IPS-NIHi11 (cell line): ENCODE measurements at places on chromosomes 1 and 21.

DNA sequence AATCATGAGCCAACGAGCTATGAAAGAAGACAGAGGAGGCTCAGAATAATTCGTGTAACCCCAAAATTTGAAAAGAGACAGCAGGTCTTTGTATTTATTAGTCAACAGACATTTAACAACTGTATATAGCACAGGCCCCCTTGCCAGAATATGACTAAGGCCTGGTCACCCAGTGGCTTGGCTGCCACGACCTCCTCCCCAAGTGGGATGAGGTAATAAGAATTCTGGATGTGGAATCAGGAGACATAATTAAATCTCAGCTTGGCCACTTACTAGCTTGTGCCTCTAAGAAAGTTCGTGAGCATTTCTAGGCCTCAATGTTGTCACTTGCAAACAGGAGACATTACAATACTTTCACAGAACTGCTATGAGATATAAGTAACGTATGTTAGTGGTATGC is 134.2 kb upstream of the TNFSF4 start:
- no peak for DNase-seq

- DNase-seq: no peak
Measured at GRCh38 chr1:6269720-6270400, 9.0 kb upstream of the GPR153 start.

GRCh38 chr1:228922722-228923376 is 187.6 kb downstream of the RHOU start:
- no peak for DNase-seq

DNA sequence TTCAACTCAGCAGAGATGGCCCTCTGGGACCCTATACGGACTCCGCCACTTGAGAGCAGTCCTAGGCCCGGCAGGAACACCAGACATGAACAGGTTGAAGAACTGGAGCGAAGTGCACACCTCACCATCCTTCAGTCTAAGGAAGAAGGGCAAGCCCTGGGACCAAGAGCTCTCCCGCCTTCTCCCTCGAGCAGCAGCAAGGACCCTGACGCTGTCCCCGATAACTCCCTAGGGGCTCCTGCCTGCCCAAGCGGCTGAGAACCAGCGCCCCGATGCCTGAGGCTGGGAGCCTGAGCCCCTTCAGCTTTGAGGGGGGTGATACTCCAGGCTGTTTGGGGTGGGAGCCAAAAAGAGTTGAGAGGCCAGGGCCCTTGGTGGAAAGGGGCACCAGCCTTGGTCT is 10.2 kb downstream of the TMEM81 start:
- no peak for DNase-seq

GRCh38 chr1:245118806-245119205 is 36.0 kb upstream of the KIF26B start:
- DNase-seq: no peak

DNA sequence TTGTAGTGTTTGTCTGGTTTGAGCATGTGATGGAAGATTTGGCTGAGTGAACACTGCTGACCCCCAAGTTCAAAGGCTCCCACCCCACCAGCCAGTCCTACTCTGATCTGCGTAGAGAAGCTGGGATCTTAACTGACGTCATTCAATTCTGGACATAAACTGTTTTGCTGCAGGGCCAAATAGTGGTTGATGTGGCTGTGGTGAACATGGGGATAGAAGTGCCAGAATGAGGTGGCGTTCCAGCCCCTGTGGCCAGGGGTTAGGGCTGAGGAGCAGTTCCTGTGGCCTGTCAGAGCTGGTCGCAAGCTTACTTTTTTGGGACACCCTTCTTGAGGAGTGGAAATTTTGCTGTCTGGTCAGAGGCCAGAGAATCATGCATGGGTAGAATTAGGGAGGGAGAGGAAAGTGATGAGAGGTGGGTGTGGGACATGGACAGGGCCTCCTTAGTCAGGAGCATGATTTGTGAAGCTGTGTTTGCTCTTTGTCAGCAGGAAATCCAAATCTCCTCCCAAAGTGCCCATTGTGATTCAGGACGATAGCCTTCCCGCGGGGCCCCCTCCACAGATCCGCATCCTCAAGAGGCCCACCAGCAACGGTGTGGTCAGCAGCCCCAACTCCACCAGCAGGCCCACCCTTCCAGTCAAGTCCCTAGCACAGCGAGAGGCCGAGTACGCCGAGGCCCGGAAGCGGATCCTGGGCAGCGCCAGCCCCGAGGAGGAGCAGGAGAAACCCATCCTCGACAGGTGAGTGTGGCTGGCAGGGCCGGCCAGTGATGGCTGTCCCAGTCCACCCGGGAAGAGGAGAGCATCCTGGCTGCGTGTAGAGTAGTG is 25.9 kb downstream of the SZRD1 start:
- no peak for DNase-seq

GRCh38 chr1:46036894-46037839 is 95.3 kb downstream of the PIK3R3 start:
- DNase-seq: peak; percentile 88

- no peak for DNase-seq
Measured at GRCh38 chr1:86699186-86699585, 5.2 kb upstream of the SH3GLB1 start.

GRCh38 chr1:209238356-209238755 is 345.2 kb upstream of the CAMK1G start:
- DNase-seq: no peak

DNA sequence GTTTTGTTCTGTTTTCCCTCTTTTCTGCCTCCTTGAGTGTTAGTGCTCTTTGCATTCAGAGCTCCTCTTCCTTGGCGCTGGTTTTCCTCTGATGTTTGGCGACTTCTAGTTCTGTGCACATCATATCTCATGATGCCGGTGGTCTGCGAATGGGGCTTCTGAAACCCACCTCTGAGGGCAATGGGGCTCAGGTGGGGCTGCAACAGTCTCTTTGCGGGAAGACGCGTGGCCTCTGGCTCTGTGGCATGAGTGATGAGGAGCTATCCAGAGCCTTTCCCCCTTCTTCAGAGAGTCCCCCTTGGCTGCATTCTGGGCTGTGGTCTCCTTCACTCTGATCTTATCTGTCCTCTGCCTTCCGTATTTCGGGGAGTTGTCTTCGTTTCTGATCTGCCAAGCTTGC is 39.0 kb downstream of the TNFRSF8 start:
- DNase-seq: no peak

DNA sequence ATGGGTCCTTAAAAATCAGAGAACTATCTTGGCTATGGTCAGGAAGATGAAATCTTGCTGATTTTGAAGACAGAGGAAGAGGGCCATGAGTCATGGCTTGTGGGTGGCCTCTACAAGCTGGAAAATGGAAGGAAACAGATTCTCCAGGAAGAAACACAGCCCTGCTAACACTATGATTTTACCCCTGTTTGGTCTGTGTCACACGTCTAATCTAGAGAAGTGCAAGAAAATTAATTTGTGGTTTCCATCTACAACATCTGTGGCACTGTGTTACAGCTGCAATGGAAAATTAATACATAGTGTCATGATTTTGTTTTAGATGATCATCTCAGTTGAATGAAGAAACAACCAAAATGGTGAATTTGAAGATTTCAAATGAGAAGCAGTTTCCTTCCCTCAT is 288.7 kb upstream of the NRIP1 start:
- DNase-seq: no peak

DNA sequence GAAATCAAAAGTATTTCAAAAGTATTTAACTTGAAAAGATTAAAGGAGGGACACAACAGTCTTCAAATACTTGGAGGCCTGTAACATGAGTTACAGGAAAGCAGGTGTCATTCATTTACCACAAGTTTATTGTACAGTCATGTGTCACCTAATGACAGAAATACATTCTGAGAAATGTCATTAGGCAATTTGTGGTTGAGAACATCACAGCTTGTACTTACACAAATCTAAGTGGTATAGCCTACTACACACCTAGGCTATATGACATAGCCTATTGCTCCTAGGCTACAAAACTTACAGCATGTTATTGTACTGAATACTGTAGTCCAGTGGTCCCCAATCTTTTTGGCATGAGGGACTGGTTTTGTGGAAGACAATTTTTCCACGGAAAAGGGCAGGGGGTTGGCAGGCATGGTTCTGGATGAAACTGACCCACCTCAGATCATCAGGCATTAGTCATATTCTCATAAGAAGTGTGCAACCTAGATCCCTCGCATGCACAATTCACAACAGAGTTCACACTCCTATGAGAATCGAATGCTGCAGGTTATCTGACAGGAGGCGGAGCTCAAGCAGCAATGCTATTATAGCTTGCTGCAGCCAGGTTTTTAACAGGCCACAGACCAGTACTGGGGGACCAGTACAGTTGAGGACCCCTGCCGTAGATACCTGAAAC is 25.0 kb upstream of the PHTF1 start:
- DNase-seq: no peak

DNA sequence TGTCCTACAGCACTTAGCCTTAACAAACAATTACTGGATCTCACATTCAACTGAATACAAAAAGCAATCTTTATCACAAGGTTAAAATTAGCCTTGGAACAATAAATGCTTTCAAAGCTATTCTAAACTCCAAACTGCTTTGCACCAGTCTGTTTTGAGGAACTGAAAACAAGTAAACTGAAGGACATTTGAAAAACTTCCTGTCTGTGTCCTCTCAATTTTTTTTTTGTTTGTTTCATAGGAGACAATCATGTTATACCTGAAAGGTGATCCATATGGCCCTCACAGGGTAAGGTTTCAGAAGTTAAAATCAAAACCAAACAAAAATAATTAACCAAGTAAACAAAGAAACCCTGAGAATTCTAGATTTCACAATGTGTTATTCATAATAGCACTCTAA is 459.1 kb downstream of the DPYD start:
- no peak for DNase-seq

DNA sequence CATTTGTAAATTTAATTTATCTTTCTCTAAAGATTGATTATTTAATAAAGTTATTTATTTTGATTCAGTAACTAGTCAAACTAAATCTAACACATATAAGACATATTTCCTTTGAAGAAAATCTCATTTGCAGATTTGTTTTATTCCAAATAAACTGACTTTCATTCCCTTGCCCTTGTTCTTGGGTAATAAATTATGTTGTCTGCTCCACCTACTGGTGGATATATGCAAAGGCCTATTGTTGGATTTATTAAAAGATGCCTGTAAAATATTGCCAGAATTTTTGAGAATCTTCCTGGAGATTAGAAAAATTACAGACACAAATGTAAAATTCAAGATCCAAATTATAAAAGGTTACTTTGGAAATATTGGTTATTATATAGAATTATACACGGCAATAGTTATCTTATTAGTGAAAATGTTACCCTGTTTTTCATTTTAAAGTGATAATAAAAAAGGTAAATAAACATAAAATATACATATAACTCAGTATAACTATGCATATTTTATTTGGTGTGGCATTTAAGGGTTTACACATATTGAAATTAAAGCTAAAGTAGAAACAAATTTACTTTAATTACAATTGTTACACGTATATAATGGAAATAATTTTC is 116.1 kb downstream of the SPATA17 start:
- no peak for DNase-seq

DNA sequence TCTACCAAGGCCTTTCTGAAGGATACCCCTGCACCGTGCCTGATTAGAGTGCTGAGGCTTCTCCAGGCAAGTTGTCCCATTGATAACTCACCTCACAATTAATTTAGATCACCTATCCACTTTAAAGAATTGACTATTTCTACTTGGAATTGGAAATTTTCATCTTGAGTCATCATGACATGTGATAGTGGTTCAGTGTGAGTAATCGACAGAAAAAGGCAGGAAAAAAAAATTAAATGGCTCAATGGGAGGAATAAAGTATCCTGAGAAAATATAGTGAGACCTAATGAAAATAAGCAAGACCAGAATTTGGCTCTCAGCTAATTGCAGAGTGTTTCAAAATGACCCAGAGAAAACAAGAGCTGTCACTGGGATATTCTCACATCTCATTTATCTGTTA is 222.4 kb upstream of the C8B start:
- DNase-seq: no peak

- DNase-seq: no peak
Measured at GRCh38 chr1:2789986-2790581, 11.4 kb downstream of the TTC34 start.

GRCh38 chr1:180953291-180954004 is 40.8 kb downstream of the KIAA1614 start:
- DNase-seq: peak; percentile 31

DNA sequence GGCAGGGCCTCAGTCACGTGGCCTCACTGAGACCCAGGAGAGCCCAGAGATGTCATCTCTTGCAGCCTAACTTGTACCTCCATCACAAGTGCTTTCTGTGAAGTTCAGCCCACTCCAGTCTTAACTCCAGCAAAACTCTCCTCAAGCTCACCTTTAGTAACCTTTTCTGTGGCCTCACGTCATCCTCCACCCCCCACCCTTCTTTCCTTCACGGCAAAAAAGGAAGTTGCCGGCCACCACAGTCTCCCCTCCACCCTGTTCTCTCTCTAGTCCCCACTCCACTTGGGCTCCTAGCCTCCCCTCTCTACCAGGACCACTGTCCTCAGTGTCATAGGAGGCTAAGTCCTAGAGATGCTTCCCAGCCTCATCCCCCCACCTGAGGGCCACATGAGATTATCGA is 106.9 kb downstream of the LACTBL1 start:
- no peak for DNase-seq

DNA sequence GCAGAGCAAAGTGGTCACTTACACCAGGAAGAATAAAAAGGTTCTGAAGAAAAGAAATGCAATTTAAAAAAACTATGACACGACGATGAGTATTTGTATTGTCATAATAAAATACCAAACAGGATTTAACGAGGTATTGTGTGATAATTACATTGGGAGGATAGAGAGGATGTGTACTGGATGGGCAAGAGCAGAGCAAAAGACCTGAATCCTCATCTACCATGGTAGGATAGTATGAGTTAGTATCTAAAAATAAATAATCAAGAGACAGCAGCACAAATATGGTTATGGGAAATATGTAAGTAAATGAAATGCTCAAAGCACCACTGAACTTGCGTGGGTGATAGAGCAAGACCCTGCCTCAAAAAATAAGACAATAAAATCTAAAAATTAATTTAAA is 162.6 kb downstream of the CDC42BPA start:
- no peak for DNase-seq

GRCh38 chr1:178098262-178098661 is 4.4 kb downstream of the RASAL2 start:
- DNase-seq: no peak

- DNase-seq: no peak
Measured at GRCh38 chr1:18670121-18670867, 39.6 kb downstream of the PAX7 start.

- DNase-seq: peak; percentile 98
Measured at GRCh38 chr21:42107881-42108553, 36.9 kb downstream of the UMODL1 start.

DNA sequence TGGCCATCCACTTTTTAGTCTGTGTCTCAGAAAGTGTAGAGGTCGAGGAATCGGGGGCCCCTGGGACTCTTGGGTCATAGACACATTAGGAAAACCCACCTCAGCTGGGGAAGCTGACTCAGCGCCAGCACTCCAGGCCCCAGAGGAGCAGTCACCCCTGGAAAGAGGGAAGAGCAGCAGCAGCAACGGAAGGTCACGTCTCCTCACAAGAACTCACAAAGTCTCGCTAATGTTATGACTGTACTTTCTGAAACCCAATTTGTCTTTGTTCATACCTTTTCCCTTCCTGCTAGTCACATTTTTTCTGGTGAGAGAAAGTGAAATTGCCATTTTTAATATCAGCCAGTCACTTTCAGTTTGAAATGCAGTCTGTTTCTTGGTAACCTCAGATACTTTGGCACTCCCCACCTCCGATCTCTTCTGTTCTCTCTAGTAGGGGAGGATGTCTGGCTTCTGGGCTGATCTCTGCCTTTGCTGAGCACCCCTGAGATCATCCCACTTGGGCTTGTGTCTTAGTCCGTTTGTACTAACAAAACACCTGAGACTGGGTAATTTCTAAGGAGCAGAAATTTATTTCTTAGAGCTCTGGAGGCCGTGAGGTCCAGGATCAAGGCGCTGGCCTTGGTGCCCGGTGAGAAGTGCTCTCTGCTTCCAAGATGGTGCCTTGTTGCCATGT is 6.0 kb upstream of the NLRP3 start:
- DNase-seq: no peak
